ENCODE measurements at places on chromosomes 1 and 21. TPM values are rescaled to one million over a fixed set of nuclear protein-coding genes. Genes with fewer than 3 reads are reported as not detected.

DNA sequence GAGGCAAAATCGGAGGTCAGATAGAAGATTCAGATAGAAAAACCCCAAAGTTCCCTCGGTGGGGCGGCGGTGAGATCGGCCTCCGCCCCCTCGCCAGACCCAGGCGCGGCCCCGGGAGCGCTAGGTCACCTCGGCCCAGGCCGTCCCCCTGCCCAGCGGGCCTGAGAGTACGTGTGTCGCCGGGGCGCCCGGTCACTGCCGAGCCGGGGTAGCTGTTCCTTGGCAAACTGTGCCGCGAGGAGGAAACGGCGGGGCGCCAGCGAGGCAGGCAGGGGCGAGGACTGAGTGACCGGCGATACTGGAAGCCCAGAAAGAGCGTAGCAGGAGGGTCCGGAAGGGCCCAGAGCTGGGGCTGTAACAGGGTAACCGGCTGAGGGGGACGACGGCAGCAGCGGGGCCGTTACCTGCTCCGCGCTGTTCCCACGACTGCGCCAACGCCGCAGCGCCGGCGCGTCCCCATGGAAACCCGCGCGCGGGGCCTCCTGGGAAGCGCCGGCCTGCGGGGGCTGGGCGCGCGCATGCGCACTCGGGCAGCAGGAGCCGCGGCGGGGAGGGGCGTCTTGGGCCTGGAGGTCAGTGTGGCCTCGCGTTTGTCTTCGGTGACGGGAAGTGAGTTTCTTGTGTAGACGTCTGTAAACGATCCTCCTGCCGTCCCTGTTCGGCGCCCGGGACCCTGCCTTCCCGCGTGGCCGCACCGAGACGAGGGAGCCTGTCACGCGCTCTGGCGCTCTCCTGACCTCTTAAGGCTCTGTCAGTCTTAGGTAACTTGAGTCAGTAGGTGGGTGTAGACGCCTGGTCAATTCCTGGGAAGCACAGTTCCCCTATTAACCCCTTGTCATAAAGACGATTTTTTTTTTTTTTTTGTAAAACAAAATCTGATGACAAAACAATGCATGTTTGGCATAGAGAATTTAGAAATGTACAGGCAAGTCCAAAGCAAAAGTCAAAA is at the start of gene LCA5L:
TSS of gene LCA5L (minus strand) at position 458 of the 949 bp plus-strand sequence. CDS start 17,285 bp downstream, outside the sequence.
- DNase-seq, result peak; percentile 92

DNA sequence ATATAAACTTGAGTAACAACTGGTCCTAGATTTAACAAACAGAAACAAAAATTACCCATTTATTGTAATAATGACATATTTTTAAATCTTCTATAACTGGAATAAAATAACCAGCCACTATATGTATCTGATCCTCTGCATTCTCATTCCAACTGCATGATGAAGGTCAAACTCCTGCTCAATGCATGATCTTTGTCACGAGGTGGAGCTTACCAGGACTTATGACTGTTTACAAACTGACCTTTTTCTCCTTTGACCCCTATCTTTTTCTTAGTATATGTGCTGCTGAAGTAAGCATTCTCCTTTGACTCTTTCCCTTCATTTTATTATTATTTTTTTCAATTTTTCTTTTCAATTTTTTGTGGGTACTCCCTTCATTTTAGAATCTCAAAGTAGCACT is 252.2 kb downstream of the PDE4B start:
- DNase-seq, result no peak

The HTR6 gene
- total RNA-seq, result not detected

DNA sequence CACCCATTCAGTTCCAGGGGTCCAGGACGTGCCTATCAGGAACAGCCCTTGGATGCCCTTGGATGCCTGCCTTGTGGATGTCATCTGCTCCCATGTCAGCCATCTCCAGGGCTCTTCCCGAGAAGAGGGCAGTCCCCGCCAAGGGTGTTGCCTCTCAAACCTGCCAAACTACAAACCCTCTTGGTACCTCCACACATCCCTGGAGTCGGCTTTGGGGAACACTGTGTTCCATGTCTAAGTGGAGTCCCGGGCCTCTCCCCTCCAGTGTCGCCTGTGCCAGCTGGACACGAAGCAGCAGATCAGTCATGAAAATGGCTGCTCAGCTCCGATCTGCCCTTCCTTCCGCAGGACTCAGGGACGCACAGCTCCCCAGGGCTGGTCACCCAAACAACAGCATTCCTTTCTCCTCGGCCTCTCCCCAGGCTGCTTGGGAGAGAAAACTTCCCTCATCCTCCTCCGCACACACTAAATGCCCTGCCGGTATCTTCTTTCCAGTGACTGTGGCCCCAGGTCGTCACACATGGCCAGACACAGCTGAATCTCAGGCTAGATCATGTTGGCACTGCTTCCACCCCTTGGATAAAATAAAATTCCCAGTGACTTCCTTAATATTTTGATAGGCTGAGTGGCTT is 53.4 kb downstream of the GALNT2 start:
- peak; percentile 74 for DNase-seq

- DNase-seq, result no peak
Measured at GRCh38 chr1:201108614-201109013, 3.6 kb downstream of the CACNA1S start.

DNA sequence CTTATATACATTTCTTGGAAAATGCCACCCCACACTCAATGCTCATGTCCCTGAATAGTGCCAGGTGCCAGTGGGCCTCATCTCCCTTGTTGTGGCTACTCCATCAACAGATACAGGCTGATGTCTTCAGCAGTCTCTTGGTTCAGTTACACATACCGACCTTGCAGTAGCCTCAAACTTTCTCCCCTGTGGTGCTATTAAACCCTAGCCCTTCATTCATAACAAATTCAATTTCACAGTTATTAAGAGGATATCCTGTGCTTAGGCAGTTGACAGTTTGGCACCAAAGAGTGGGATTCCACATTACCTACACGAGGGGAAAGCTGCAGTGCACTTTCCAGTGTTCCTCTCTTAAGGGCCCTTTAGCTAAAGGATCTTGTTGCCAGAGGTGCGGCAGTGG is 35.9 kb upstream of the CAMK1G start:
- DNase-seq, result no peak

DNA sequence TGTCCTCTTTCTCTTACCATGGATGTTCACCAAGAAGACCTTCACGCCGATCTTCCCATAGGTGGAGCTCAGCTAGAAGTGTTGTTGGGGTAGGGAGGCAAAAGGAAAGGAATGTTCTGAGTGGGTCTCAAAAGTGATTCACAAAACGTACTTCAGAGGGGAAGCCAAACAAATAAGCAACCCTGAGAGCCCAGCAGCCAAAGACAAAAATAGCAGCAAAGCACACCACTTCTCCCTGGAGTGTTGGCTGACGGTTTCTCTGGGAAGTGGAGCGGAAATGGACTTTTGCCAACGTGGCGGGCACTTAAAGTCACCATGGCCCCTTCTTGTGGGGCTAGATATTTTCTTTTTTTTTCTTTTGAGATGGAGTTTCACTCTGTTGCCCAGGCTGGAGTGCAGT is 23.1 kb downstream of the SLC26A9 start:
- peak; percentile 75 for DNase-seq

GRCh38 chr1:212699104-212699624 is 476 bp downstream of the BATF3 start:
- DNase-seq, result peak; percentile 39

The PTGFRN gene
- total RNA-seq, result 159 TPM

The OR6N1 gene
- total RNA-seq, result not detected

The SAMD13 gene
- total RNA-seq, result 1.1 TPM

DNA sequence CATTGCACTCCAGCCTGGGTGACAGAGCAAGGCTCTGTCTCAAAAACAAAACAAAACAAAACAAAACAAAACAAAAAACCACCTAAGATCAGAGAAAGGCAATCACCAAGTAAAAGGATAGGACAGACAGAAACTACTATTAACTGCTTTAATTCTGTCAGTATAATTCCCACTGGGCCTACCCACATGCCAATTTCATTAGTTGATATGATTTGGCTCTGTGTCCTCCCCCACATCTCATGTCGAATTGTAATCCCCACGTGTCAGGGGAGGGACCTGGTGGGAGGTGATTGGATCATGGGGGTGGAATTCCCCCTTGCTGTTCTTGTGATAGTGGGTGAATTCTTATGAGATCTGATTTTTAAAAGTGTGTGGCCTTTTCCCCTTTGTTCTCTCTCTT is 27.2 kb upstream of the CAPZB start:
- no peak for DNase-seq

DNA sequence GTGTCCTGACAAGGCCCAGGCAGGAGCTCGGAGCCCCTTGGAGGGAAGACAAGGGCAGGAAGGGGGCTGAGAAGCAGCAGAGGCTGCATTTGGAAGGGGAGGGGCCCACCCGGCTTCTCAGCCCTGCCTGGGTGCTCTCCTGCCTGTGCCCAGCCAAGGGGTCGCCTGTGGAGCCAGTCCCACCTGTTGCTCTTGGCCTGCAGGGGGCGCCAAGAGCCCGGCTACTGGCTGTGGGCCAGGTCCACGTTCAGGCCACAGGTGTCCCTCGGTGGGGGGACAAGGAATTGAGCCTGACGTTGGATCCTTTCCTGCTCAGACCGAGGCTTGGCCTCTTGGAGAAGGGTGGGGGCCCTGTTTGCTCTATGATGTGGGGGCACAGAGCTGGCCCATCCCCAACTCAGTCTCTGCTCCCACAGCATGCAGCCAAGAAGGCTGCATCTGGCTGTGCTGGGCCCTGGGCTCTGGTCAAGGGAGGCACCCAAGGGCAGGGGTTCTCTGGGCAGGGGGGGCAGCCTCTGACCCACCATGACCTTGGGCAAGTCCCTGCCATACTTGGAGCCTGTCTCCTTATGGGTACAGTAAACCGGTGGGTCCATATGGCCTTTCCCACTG is 10.9 kb downstream of the WNT4 start:
- DNase-seq, result peak; percentile 47

- no peak for DNase-seq
Measured at GRCh38 chr1:156346636-156347035, 8.3 kb downstream of the TSACC start.

DNA sequence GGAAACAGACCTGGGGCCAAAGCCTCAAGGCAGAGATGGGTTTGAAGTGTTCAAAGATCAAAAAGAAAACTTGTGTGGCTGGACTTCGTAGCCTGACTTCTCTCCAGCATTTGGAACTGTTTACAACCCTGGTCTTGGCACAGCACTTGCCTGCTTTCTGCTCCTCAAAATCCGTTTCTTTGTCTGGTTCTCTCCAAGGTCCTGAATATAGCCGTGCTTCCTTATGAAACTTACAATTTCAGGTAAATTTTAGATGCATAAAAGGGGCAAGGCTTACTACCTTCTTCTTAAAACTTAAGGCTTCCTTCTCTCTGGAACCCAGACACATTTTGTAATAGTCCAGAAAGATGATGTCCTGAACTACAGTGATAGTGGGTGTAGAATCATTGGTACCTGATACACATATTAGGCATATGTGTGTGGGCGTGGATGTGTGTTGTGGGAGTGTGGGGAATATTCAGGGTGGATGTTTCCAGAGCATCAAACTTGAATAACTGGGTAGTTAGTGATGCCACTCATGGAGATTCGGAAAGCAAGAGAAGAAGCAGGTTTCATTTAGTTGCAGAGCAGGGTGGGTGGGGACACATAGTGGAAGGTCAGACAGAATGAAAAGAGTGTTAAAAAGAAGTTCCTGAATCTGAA is 26.4 kb upstream of the FAM78B start:
- no peak for DNase-seq

GRCh38 chr21:35163411-35163810 is 114.3 kb upstream of the RUNX1 start:
- DNase-seq, result no peak

The DSTYK gene
- 8.1 TPM for total RNA-seq

- peak; percentile 51 for DNase-seq
Measured at GRCh38 chr1:29237852-29238619, 1.7 kb downstream of the PTPRU start.

- no peak for DNase-seq
Measured at GRCh38 chr1:2617971-2618470, 14.8 kb downstream of the MMEL1 start.

DNA sequence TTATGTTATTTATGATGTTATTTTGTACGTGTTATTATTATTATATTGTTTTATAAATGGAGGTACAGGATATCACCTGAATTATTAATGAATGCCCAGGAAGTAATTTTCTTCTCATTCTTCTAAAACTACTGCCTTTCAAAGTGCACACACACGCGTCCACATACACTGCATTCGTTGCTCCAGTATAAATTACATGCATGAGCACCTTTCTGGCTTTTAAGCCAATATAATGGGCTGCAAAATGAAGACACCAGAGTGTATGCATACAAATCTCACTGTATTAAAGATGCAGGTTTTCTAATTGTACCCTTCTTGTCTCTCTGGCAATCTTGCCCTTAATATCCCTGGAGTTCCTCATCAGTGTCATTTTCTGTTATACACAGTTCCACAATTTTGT is 6.9 kb downstream of the RGS4 start:
- no peak for DNase-seq

The LIPI gene
- total RNA-seq, result not detected

The NEGR1 gene
- 18.8 TPM for total RNA-seq

The S1PR1 gene
- total RNA-seq, result 69.3 TPM

DNA sequence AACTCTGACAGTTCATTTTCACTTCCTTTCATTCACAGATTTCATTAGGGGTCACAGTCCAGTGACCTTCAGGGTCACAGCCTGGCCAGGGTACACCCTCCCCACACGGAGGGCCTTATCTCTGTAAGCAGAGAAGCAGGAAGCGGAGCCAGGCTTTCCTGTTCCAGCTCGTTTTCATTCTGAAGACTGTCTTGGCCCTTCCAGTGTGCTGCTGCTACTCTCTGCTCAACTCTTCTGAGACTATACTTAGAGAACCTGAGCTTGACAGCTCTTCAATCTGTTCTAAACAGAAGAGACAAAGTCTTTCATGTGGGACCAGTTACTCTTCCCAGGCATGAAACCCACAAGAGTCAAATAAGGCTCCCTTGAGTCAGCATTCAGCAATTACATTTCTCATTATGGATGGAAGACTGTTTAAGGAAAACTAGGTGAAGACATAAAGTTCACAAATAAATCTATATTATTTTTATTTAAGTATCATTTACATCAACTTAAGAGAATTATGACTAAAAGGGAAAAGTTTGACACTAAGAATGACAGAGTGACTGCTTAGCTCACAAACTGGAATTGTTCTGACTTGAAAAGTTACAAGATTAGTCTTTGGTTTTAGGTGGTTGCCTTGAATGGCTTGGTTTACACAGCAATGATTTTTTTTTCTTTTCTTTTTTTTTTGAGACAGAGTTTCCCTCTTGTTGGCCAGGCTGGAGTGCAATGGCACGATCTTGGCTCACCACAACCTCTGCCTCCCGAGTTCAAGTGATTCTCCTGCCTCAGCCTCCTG is 4.8 kb upstream of the TDRD10 start:
- peak; percentile 75 for DNase-seq

The DENND2C gene
- 3.1 TPM for total RNA-seq

DNA sequence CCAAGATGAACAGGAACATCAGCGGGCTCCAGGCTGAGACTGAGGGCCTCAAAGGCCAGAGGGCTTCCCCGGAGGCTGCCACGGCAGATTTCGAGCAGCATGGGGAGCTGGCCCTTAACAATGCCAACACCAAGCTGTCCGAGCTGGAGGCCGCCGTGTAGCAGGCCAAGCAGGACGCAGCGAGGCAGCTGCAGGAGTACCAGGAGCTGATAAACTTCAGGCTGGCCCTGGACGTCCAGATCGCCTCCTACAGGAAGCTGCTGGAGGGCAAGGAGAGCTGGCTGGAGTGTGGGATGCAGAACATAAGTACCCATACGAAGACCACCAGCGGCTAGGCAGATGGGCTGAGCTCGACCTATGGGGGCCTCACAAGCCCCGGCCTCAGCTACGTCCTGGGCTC is 823.4 kb upstream of the NEGR1 start:
- DNase-seq, result no peak

GRCh38 chr21:32237021-32237420 is 41.8 kb downstream of the MIS18A start:
- no peak for DNase-seq

Measured in left cardiac atrium (tissue), 4 donors.